ENCODE measurements at places on chromosomes 2 and 18.

- DNase-seq: no peak
Measured at GRCh38 chr2:242027676-242028450, 158.3 kb downstream of the RTP5 start.

GRCh38 chr18:51278045-51278649 lies 80.7 kb upstream of the MEX3C start:
- no peak for DNase-seq

- no peak for DNase-seq
Measured at GRCh38 chr18:45998244-45998643, 31.1 kb upstream of the EPG5 start.

GRCh38 chr2:176149939-176150583 lies 1.3 kb upstream of the HOXD4 start:
- DNase-seq: no peak

- no peak for DNase-seq
Measured at GRCh38 chr2:159882130-159882745, 84.2 kb upstream of the CD302 start.

- no peak for DNase-seq
Measured at GRCh38 chr2:186384226-186384625, 101.8 kb upstream of the ZC3H15 start.

GRCh38 chr2:63301481-63301880 lies 250.9 kb downstream of the OTX1 start:
- DNase-seq: no peak

DNA sequence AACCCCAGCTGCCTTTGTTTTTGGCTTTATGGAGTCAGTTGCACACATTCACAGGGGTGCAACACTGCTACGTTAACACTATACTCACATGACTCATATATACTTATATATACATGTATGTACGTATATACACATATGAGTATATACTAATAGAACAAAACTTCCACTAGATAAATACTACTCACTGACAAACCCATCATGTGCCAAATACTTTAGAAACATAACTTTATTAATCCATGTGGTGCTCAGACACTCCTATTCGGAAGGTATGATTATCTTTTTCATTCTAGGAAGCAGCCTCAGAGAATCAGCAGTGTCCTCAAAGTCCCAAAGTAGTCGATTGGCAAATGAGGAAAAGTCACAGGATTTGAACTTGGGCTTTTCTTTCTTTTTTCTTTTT lies 7.9 kb downstream of the PMAIP1 start:
- DNase-seq: no peak

GRCh38 chr18:8277270-8277669 lies 332.0 kb upstream of the RAB12 start:
- DNase-seq: no peak

DNA sequence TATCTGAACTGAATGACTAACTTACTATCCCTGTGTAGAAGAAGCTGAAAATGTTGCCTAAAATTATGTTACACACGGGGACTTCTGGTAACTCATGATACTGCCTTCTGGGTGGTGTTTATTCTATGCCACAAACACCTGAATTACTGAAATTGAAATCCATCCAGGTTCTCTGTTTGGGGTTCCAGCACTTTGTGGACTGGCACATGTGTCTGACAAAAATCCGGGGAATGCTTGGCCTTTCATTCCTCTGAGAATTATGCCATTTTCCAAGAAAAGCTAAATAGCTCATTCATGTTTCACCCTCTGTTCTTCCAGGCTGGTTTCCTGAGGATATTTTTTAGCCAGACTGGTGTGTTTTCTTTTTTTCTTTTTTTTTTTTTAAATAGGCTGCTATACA lies 59.5 kb upstream of the POU3F3 start:
- no peak for DNase-seq

GRCh38 chr2:183389546-183390080 lies 265.4 kb downstream of the NUP35 start:
- no peak for DNase-seq

DNA sequence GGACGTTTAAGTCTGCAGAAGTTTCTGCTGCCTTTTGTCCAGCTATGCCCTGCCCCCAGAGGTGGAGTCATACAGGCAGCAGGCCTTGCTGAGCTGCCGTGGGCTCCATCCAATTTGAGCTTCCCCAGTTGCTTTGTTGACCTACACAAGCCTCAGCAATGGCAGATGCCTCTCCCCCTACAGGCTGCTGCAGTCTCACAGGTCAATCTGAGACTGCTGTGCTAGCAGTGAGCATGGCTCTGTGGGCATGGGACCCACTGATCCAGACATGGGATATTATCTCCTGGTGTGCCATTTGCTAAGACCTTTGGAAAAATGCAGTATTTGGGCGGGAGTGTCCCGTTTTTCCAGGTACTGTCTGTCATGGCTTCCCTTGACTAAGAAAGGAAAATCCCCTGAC lies 726.0 kb downstream of the ERBB4 start:
- no peak for DNase-seq

GRCh38 chr2:170101789-170102188 lies 76.2 kb upstream of the MYO3B start:
- DNase-seq: no peak

GRCh38 chr2:201906777-201907562 lies 100.6 kb downstream of the CDK15 start:
- DNase-seq: no peak

DNA sequence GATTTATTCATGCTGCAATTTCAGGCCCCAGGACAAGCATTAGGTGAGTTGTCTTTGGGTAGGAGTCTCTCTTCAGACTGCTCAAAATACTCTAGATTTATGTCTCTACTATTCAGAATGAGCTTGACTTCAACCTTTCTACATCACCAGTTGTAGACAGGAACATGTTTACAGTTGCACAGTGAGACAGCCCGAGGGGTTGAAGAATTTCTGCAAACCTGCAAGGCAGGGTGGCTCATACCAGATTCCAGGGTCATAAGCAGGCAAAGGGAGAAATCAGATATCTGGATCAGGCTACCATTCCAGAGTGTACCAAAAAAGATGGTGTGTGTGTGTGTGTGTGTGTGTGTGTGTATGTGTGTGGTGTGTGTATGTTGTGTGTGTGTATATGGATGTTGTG lies 112.4 kb downstream of the SPP2 start:
- DNase-seq: no peak

- DNase-seq: no peak
Measured at GRCh38 chr18:79422022-79422782, 26.5 kb downstream of the NFATC1 start.

GRCh38 chr18:48897531-48897930 lies 53.2 kb downstream of the SMAD7 start:
- DNase-seq: no peak

GRCh38 chr18:43514747-43515146 lies 237.5 kb upstream of the SYT4 start:
- no peak for DNase-seq

DNA sequence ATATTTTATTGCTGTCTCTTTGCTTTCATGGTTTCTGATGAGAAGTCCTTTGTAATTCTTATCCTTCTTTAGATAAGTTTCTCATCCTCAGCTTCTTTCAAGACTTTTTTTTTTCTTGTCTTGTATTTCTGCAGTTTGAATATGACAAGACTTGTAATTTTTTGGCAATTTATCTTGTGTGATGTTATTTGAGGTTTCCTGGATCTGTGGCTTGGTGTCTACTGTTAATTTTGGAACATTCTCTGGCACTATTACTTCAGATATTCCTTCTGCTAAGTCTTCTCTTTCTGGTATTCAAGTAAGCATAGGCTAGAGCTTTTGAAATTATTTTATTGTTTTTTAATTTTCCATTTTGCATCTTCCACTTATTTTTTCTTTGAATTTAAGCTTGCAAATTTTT lies 1083.2 kb downstream of the CNTNAP5 start:
- DNase-seq: no peak

- no peak for DNase-seq
Measured at GRCh38 chr2:106159866-106160785, 34.0 kb downstream of the UXS1 start.

DNA sequence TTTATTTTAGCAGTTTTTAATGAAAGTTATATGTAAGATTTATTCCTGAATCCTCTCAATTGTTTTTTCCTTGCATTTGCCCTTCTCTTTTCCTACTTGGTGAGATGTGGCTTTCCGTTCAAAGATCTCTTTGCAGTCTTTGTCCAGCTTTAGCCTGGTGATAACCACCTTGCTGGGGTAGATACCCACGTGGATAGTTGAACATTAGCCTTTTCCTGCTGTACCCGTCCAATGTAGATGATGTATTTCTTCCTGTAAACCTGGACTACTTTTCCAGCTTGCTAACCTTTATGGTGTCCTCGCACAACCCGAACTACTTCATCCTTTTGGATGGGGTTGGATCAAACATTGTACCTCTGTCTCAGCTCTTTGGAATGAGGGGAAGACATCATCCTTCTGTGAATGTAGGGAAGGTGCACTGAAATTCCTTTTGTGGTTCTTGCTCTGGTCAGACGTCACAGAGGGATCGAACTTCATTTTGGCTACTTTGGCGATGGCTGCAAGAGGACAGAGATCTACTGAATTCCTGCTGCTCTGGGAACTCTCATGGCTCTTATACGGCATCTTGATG lies 293.2 kb upstream of the EPAS1 start:
- DNase-seq: no peak

DNA sequence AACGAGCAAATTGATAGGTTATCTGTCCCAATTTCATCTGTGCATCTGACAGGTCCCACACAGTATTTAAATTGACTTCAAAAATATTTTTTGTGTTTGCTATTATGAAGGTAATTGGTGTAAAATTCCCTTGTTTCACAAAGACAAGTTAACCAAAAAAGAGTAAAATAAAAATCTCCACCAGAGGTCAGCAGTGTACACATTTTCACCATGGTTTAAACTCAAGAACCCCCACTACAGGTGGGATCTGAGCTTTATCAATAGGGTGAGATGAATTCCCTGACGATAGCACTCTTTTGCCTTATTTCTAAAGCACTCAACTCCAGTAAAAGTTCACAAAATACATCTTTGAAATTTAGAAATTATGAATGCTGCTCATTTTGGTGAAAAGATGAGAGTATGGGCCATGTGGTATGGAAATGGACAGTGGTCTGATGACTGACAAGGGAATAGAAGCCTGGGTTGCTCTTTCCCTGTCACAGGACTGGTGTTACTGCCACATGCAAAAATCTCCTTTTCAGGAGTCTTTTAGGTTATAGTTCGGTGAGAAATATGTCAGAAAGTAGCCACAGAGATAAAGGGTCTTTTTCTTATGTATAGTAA lies 68.0 kb downstream of the SERPINB8 start:
- DNase-seq: no peak

DNA sequence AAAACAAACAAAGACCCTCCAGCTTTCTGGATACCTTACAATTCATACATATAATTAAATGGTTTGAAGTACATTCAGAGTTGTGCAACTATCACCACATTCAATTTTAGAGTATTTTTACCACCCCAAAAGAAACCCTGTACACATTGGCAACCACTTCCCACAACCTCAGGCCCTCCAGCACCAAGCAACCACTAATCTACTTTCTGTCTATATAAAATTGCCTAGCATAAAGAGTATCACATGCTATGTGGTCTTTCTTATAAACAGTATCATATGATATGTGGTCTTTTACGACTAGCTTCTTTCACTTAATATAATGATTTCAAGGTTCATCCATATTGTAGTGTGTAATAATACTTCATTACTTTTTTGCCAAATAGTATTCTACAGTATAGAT lies 7.3 kb downstream of the IER3IP1 start:
- DNase-seq: no peak

DNA sequence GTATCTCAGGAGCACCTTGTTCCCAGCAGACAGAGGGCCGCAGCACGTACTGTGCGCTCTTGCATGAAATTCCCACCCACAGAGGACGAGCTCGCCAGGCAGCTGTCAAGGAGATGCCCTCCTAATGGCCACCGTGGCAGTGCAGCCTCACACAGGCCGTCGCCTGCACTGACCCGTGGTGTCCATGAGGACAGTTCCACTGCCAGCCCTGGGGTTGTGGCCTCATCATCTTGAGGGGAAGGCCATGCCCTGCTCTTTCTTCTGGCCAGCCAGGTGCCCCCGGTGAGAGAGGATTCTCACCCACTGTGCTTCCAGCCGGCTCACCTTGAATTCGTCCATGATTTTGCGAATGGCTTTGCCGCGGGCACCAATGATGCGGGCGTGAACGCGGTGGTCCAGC lies 42.0 kb downstream of the ANO7 start:
- DNase-seq: no peak

DNA sequence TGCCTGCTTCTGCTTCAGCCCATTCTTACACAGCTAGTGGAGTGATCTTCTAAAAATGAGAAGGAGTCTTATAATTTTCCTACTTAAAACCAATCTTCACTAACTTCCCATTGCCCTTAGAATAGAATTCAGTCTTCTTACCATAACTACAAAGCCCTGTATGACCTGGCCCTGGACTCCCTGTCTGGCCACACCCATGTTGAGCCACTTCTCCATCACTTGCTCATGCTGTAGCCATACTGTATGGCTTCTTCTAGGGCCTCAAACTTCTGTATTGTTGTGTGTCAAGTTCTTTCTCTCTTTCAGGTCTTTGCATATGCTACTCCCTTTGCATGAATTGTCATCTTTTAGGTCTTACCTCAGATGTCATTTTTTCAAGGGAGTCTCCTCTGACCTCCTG lies 11.2 kb downstream of the DGUOK start:
- no peak for DNase-seq

GRCh38 chr18:71951001-71951400 lies 593.1 kb downstream of the CBLN2 start:
- DNase-seq: no peak

- DNase-seq: no peak
Measured at GRCh38 chr2:219551441-219552381, 7.9 kb downstream of the TMEM198 start.

DNA sequence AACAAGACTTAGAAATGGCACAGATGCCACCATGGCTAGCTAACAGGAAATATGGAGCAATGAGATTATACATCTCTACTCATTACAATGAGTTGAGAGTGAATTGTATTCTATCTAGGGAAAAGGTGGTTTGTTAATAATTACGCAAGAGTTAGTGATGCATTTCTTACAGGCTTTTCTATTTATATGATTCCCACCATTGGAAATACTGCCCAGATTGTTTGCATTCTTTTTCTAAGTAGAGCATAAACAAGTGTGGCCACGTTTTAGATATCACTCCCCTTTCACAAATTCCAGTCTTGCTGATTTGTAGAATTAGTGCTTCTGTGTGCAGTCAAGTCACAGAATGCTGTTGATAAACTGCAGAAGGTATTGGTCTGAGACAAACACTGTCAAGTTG lies 56.6 kb downstream of the ZNF804A start:
- DNase-seq: no peak

- DNase-seq: no peak
Measured at GRCh38 chr2:127324635-127325034, 30.7 kb upstream of the ERCC3 start.

DNA sequence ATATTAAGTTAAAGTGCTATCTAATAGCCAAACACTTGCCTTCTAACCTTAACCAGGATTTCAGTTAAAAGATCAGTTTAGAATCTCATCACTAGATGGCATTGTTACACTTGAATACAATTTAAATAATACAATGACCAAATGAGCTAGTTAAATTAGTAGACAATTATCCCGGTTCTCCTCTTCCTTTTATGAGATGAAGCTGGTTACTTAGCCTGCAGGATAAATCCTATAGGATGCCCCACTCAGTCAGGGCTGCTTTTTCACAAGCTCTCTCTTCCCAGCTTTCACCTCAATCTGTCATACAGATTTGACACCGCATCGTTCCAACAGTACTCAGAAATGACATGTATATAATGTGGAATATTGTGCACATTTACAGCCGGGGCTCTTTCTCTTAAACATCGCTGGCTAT lies 678.8 kb downstream of the KCNJ3 start:
- no peak for DNase-seq
